Cerebellar nuclear complex (tissue), 1 donor: ENCODE measurements at places on chromosomes 1 and 21.

DNA sequence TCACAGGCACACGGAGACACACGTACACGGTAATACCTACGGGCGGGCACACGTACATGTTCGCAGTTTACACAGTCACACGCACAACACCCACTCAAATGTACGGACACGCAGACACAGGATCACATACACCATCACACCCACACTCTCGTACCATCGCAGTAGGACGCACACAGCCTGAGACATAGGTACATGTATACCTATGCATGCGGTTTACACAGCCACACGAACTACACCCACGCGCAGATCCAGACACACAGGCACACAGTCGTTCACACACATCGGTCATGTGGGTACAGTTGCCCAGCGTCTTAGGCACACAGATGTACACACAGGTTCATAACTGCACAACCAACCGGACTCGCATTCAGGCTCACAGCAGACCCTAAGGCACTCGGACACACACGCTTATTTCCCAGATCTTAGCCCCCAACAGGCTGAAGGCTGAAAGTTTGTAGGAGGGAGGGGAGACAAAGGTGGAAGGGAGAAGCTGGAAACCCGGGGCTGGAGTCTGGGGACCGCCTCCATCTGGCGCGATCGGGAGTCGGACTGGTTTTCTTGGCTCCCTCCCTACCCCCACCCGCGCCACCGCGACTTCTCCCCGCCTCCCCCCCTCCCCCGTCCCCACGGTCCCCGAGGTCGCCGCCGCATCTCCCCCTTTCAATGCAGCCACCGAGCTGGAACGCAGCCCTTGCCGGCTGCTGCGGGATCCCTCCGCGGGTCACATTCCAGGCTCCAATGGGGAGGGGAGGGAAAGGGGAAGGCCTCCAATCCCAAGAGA, 51.9 kb upstream of the SYNC start:
- DNase-seq = no peak

- no peak for DNase-seq
Measured at GRCh38 chr1:162169031-162169790, 99.7 kb downstream of the NOS1AP start.

- DNase-seq = no peak
Measured at GRCh38 chr1:35666216-35666615, 24.9 kb upstream of the PSMB2 start.

DNA sequence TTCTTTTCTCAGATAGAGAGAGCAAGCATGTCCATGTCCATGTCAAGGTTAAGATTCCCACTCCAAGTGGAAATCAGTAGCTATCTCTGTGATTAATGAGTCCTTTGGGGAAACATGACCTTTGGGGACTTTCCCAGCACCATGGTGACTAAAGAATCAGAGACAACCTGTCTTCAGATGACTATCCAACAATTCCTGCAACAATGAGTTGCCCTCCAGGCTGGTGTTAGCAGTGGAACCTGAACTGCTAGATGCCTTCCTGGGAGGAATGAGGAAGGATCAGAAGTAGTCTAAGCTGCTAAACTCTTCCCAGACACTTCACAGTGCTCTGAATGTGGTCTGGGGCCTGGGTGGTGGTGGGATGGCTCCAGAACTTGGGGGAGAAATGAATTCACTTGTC, 6.5 kb downstream of the S100A9 start:
- no peak for DNase-seq

GRCh38 chr1:74584185-74584584, 71.8 kb upstream of the LRRC53 start:
- DNase-seq = no peak

- DNase-seq = no peak
Measured at GRCh38 chr1:32761253-32761877, 55.8 kb downstream of the YARS1 start.

DNA sequence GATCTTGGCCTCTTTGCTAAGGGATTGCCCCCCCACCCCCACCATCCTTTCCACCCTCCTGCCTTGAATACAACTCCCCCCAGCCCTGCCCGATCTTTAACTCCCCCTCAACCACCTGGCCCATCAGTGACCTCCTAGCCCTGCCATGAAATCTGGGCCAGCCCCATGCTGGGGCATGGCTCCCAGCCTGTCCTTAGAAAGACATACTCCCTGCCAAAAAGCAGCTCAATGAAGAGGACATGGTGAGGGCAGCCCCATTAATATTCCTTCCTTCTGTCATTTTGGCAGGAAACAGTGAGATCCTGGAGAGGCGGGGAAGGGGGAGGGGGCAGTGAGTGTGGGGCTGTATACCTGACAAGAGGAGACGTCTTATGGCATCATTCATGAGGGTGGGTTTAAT, 66.8 kb upstream of the DISP3 start:
- no peak for DNase-seq

DNA sequence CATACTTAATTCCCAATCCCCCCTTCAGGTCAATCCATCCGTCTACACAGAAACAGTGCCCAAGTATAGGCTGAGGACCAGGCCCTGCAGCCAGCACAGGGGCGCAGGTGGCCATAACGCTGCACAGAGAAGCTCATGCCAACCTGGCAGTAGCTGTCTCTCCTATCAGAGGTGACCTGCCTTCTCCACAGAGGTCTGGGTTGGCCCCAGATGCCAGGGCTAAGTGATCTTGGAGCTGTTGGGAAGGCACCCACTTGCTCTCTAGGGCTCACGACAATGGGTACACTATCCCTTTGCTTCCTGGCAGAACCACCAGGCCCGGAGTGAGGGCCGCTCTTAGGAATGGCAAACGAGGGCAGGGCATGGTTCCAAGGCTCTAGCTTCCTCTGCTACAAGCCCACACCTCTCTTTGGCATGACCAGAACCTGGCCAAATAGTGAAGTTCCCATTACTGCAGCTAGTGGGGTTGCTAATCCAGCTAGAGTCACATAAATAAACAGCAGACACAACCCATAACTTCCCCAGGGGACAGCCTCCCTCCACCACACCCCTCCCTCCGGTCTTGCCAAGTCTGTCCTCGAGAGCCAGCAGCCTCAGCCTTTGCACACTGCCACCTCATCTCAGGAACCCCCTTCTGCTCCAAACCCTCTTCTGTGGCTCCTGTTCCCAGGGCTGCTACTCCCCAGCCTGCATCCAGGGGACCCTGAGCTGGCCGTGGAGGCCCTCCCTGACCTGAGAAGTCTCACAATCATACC, 113.0 kb downstream of the GLIS1 start:
- no peak for DNase-seq

DNA sequence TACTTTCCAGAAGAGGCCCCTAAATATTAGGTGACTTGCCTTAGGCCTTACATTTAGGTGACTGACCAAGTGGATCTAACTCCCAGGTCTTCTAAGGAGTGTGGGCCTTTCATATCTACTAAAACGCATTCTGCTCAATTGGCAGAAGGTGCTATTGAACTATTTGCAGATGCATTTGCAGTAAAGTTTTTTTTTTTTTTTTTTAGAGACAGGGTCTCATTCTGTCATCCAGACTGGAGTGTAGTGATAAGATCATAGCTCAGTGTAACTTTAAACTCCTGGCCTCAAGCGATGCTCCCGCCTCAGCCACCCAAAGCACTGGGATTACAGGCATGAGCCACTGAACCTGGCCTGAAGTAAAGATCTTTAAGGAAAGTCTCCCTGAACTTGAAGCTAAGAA, 13.0 kb upstream of the ACBD6 start:
- DNase-seq = no peak

GRCh38 chr1:84350550-84350949, 47.7 kb upstream of the DNASE2B start:
- DNase-seq = no peak

GRCh38 chr1:245378745-245379144, 224.0 kb downstream of the KIF26B start:
- no peak for DNase-seq

DNA sequence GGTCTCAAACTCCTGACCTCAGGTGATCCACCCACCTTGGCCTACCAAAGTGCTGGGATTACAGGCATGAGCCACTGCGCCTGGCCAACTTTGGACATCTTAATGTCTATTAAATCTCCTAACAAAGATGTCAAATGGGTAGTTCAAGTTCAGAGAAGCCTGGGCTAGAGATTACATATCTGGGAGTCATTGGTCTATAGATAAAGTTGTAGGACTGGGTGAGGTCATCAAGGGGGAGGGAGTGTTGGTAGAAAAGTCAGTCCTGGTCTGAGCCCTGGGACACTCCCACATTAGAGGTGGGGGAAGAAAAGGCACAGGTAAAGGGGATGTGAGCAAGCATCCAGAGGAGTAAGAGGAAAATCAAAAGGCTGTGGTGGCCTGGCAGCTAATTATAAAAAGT, 6.6 kb downstream of the UBIAD1 start:
- DNase-seq = no peak

GRCh38 chr21:46457801-46458314, 833 bp upstream of the DIP2A start:
- no peak for DNase-seq

GRCh38 chr1:206979379-206980043, 9.3 kb upstream of the FCAMR start:
- DNase-seq = no peak

DNA sequence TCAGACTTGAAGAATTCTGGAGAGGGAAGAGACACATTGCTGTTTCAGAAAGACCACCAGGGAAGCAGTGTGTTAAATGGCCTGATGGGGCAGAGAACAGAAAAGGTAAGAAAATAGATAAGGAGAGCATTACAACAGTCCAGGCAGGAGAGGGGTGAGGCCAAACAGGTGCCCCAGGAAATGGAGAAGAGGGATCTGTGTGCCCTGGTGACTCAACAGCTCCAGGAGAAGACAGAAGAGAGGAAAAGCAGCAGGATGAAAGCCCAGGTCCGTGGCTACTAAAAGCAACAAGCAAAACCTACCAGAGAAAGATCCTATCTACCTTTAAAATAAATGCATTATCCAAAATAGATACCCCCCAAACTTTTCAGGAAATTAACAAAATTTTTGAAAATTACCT, 9.2 kb downstream of the TP53BP2 start:
- no peak for DNase-seq

- no peak for DNase-seq
Measured at GRCh38 chr1:9833632-9834031, 9.9 kb upstream of the CLSTN1 start.

GRCh38 chr1:203103829-203104495, 18.1 kb upstream of the MYOG start:
- no peak for DNase-seq

DNA sequence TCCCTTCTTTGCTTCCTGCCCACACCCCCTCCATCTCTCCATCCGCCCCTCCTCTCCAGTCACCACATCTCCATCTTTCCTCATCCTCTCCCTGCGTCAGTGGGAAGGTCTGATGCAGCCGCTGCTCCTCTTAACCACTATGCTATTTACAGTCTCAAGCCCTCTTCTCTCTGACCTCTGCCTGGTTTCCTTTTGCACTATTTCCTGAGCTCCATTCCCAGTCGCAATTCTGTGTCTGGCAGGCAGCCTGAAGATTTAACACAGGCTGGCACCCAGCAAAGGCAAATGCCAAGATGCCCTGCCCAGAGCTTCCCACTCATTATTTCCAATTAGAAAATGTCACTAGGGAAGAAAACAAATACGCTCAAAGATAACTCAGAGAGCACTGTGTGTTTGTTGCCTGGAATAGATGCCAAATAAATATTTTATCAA, 89.6 kb upstream of the LPGAT1 start:
- DNase-seq = no peak

DNA sequence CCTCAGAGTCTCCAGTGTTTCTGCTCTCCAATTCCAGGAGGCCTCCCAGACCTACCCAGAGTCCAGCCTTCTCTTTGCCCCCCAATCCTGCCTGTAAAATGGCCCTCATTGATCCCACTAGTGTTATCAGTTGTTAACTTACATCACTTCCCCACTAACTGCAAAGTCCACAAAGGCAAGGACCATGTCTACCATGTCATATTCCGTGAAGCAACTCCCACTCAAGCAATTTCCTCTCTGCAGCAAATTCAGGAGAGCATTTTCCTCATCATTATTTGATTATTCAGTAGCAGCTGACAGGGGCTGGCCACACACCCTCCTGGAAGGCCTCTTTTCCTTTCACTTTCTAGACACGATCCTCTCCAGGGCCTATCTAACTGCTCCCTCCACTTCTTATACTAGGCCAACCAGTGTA, 153.5 kb downstream of the RERE start:
- DNase-seq = no peak

- peak; percentile 93 for DNase-seq
Measured at GRCh38 chr1:71565262-71565661, 484.4 kb upstream of the ZRANB2 start.

- no peak for DNase-seq
Measured at GRCh38 chr21:41425954-41426675, at the start of gene MX1. Gene MX1, plus strand, starts transcription at chr21:41426239. Its CDS starts 5,832 bp downstream, at chr21:41432071.
